ENCODE measurements at places on chromosomes 7 and 10.

- peak; percentile 21 for DNase-seq
These were observed 1.5 kb downstream of the PDLIM1 start for GRCh38 chr10:95289003-95289920.

DNA sequence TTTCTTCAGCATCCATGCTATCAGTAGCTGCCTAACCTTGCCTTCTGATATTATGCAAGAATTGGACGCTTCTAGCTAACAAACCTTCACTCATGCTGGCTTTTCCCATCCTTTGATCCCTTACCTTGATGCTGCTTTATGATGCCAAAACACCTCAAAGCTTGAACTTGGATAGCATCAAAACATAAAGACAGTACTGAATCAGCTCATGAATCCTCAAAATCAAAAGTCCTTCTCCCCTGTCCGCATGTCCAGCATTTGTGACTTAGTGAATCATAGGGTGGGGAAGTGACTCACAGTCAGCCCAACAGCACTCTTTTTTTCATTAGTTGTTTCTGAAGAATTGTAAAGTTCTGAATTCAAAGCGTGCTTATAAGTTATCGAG lies 89.5 kb upstream of the PIK3CG start:
- DNase-seq: peak; percentile 40

GRCh38 chr7:80790877-80791276 lies 128.0 kb downstream of the SEMA3C start:
- DNase-seq: no peak

- no peak for DNase-seq
These were observed 293.5 kb upstream of the GALNT17 start for GRCh38 chr7:70838292-70838907.

DNA sequence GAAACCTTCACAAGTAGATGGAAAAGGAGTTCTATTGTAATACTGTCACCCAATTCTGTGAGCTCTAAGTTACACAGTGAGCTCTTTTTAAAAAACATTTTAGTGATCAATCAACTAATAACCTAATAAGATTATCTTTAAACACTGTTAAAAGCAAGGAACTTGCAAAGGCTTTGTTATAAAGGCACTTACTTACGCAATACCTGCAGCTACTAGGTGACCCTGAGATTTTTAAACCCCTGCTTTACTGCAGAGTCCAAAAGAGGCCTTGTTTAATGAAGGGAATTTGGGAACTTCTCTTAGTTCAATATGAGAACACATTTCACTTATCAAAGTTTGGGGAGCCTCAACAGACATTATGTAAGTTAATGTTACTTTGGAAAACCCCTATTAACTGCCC lies 53.3 kb downstream of the P4HA1 start:
- DNase-seq: no peak

DNA sequence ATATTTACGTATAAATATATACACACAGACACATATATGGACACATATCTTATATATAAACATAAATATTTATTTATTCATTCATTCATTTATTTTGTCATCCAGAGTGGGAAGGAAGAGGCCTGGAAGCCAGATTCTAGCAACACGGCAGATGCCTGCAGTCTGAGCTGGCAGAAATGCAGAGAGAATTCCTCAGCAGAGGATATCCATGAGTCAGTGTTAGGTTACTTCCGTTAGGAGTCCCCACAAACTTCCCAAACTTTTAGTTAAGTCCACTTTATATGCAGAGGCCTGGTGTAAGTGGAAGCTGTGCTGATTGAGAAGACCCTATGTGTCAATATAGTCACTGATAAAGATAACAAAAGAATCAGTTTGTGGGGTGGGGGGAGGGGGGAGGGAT lies 89.6 kb downstream of the PPP1R17 start:
- no peak for DNase-seq

GRCh38 chr7:13912715-13913278 lies 76.7 kb downstream of the ETV1 start:
- DNase-seq: no peak
